Fibroblast of villous mesenchyme (primary cell): ENCODE measurements at places on chromosomes 6 and 20.
A peak's percentile ranks its signal among the peaks of the same experiment; 100 is the strongest.

DNA sequence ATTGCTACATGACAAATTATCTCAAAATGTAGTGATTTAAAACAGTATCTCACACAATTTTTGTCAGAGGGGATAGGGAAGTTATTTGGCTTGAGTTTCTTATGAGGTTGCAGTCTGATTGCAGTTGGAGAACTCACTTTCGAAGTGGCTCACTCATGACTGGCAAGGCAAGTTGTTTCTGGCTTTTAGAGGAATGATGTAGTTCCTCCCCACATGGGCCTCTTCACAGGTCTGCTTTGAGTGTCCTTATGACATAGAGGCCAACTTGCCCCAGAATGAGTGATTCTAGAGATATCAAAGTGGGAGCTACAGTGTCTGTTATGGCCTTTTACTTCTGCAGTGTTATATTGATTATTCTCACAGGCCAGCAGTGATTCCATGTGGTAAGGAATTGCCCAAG is 6.1 kb downstream of the DOP1A start:
- DNase-seq = no peak

DNA sequence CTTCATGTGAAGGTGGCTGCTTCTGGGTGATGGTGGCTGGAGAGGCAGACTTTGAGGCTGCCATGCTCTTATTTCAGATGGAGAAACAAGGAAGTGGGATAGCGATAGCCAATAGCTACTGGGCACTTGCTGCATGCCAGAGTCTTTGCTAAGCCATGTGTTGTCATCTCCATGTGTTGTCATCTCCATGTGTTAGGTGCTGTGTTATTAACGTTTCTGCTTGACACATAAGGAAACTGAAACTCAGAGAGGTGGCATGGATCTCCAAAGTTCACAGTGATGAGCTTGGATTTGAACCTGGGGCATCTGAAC is 16.9 kb downstream of the KIAA1755 start:
- DNase-seq = no peak

GRCh38 chr6:39899554-39900295 is 34.5 kb downstream of the MOCS1 start:
- DNase-seq = no peak

DNA sequence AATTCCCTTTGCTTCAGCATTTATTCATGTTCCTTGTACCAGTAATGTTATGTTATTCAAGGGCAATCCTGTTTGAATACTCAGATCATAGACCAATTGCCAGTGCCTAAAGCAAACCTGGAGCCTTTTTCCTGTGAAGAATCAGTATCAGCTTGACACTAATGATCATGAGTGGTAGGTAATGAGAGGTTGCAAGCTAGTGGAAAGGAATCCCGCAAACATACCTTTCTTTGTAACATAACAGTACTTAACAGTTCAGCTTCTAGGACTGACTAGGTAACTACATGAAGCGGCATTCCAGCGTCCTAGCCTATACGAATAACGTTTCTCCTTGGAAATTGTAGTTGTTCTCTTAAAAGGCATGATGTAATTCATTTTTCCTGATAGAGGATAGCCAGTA is 253.7 kb downstream of the TMEM242 start:
- DNase-seq = no peak

GRCh38 chr6:77740380-77740779 is 87.5 kb downstream of the MEI4 start:
- peak; percentile 34 for DNase-seq

DNA sequence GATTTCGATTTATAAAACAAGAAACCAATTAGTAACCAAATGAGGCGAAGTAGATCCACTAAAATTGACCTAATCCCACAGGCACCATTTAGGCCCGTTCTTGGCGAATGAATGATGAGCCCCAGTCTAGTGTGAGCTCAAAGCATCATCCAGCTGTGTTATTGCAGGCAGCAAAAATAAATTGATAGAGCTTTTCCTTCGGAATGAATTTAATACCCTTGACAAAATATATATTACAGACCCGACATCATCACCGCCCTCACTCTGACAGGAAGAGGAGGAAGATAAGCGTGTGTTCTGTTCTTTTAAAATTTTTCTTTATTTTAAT is 7.8 kb downstream of the SIM1 start:
- DNase-seq = no peak

DNA sequence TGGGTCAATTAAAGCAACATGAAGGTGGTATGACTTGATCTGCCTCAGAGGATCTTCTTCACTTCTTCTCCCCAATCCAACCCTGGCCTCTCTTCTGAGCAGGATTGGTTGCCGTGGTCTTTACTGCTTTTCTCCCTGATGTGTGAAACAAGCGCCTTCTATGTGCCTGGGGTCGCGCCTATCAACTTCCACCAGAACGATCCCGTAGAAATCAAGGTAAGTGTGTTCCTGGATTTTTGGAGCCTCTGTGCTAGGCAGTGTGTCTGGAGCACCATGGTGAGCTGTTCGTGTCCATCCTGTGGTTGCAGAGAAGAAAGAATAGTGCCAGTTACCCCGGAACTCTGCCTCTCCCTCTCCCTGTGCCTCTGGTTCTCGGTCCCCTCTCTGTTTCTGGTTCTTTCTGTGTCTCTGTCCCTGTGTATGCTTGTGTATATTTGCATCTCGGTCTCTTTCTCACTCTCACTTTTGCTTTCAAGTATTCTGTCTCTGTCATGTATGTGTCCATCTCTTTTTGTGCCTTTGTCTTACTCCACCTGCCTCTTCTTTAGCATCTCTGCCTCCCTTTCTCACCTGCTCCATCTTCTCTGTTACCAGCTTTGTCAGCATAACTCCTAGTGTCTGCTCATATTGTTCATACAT is 23.5 kb downstream of the TM9SF4 start:
- no peak for DNase-seq

GRCh38 chr6:99132026-99132635 is 184.4 kb upstream of the FBXL4 start:
- DNase-seq = no peak

DNA sequence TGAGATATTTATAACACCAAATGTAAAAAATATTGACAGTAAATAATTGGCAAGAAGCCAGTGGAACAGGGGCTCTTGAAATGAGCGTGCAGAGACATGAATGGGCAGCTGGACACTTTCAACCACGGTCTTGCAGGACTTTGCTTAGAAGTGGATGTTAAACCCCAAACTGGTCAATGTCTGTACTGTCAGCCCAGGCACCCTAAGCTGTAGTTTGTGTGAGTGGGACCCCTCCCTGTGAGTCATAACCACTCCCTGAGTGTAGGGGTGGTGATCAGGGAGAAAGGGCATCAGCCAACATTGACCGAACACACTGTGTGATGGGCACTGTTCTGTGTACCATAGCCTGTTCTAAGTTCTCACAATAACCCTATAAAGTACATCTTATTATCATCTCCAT is 108.6 kb downstream of the FIG4 start:
- DNase-seq = no peak

- no peak for DNase-seq
Measured at GRCh38 chr6:136784271-136784664, 8.0 kb downstream of the MAP3K5 start.

DNA sequence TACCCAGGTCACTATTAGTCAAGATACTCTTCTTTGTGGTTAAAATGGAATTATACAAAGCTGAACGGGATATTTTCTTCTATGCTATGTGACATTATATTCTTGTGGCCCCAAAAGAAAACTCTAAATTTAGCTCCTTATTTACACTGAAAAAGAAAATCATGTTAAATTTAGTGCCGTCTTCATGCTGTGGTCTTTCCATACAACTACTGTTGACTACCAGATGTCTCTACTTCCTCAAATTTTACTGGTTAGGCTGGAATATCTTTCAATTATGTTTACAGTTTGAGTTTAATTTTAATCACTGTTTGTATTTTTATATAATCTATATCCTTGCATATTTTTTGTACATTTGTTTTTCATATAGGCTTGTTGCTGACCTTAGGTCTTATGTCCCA is 95.6 kb upstream of the FOXO3 start:
- DNase-seq = no peak

- peak; percentile 78 for DNase-seq
Measured at GRCh38 chr6:35419417-35419816, 32.7 kb upstream of the FANCE start.

DNA sequence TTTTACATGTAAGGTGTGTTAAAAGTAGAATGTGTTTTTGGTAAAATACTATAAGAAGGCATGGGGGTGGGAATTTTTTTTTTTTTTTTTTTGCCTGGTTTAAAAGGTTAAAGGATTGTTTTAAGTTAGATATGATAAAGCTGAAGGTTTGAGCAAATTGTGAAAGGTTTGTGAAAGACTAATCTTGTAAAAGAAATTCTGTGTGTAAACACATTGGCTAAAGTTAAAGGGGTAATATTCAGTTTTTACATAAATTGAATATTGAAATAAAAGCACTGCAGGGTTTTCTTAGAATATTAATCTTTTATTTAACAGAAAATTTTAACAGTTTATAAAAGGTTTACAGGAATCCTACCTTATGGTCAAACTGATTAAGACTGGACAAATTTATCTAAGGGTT is 105.7 kb downstream of the DTNBP1 start:
- DNase-seq = no peak

- peak; percentile 7 for DNase-seq
Measured at GRCh38 chr6:117317261-117317660, 51.9 kb downstream of the VGLL2 start.

DNA sequence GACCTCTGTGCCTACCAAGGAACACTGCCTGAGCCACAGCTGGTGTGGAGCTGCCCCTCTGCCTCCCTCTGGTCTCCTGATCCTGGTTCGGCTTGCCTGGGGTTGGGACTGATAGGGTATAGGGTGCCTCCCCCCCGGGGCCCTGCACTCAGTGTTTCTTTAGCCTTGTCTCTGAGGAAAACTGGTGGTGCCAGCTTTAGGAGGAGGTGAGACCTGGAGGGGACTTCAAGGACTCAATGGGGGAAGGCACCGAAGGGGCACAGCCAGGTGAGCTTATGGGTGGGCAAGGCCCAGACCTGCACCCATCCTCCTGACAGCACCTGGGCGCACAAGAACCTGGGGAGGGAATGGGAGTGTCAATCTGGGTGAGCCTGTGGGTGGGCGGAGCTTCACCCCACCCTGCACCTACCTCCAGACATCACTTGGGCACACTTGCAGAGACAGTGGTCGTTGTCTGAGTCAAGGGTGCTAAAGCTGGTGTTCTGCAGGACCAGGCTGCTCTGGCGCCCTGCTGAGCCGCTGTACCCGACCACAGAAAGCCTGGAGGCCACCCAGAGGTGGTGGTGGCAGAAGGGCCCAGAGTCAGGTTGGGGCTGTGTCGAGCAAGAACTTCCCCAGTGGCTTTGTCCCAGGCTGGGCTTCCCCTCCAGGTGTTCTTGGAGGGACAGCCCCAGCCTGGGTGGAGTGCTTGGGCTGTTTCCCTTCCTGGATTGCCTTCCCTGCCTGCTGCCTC is 40.5 kb downstream of the FAM110A start:
- DNase-seq = no peak

DNA sequence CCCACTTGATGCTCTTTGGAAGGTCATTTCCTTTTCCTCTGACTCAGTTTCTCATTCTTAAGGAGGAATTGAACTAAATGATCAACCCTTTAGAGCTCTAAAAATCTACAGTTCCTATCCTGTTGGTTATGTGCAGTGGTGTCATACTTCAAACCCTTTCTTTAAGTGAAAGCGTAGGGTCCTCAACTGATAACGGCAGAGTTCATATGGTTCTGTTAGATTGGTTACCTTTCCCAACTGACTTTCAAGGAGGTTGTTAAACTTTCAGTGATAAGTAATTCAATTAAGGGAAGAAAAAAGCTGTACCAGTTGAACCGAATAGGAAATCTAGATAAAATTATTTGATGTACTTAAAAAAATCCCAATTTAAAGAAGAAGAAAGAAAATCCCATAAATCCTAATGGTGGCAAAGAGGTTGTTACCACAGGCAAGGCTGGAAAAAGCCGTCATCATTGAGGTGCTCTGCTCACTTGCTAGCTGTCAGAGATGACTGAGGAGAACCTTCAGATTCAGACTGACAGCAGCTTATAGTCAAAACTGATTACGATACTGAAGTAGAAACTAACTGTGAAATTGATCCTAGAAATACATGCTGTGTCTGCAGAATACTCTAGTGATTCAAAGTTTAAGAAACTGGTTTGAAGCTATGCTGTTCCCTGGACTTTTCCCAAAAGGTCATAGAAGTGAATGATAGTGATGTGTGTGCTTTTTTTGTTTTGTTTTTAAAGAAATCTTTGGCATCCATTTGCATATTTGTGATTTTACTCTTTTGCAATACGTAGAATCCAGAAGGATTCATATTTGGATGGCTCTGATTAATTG is 16.2 kb downstream of the TMEM14A start:
- no peak for DNase-seq

DNA sequence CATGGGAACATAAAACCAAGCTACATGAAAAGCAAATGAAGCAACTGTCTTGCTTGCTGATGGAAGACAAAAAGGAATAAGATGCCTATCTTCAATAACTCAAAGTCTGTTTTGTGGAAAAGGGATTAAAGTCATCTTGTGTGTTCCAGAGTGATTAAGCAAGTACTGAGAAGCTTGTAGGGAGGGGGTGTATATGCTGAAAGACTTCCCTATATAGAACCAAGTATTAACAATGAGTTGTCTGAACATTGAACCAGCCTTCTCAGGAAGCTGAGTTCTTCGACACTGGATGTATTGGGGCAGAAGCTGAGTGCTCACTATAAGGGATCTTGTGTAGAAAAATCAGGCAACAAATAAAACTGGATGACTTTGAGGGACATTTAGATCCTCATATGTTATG is 451.8 kb downstream of the CD83 start:
- no peak for DNase-seq

DNA sequence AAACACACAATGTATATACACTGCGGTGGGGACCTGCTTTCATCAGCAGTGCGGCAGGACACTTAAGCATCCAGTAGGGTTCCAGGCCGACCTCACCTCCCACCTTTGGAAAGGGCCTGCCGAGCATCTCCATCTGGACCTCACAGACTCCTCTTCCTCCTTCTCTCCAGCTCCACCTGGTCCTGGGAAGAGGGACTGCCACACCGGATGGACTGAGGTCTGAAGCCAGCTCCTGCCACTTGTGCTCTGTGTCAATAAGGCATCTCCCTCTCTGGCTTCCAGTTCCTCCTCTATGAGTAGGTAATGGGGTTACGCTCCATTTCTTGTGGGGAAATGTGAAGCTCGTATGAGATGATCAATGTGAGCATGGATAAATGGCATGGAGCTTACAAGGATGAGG is 19.1 kb upstream of the NNAT start:
- DNase-seq = no peak

GRCh38 chr6:95959261-95959660 is 56.5 kb upstream of the FUT9 start:
- DNase-seq = no peak

DNA sequence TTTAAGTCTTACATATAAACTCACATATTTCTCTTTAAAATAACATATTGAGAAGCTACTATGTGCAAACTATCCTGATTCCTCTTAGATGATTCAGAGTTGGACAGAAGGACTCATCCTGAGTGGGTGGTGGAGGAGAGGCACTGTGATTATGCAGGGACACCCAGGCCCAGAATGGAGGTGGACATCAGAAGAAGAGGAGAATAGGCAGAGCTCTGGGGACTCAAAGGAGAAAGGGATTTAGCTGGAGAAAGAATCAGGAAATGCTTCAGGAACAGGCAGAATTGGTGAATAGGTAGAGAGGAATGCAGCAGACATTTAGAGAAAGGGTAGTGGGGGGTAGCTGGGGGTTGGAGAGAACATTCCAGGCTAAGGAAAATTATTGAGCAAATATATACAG is 17.4 kb downstream of the RCAN2 start:
- DNase-seq = no peak

GRCh38 chr6:168410554-168411011 is 30.4 kb upstream of the SMOC2 start:
- DNase-seq = no peak
